ENCODE measurements at places on chromosomes 5 and 9.

DNA sequence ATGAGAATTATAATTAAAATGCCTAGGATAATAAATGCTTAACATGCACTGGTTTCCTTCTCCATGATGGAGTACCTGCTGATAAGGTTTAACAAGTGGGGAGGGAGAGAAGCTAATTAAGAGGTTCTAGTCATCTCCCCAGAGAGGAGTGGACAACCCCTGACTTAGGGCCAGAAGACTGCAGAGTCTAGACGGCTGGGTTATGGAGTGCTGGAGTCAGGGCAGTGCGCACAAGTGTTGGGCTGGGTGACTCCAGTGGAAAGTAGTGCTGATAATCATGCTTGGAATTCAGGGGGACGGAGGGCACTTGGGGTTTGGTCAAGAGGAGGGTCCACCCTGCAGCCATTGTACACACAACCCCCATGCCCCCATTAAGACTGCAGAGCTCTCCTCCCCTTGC is 32.8 kb upstream of the TGFBI start:
- no peak for DNase-seq

DNA sequence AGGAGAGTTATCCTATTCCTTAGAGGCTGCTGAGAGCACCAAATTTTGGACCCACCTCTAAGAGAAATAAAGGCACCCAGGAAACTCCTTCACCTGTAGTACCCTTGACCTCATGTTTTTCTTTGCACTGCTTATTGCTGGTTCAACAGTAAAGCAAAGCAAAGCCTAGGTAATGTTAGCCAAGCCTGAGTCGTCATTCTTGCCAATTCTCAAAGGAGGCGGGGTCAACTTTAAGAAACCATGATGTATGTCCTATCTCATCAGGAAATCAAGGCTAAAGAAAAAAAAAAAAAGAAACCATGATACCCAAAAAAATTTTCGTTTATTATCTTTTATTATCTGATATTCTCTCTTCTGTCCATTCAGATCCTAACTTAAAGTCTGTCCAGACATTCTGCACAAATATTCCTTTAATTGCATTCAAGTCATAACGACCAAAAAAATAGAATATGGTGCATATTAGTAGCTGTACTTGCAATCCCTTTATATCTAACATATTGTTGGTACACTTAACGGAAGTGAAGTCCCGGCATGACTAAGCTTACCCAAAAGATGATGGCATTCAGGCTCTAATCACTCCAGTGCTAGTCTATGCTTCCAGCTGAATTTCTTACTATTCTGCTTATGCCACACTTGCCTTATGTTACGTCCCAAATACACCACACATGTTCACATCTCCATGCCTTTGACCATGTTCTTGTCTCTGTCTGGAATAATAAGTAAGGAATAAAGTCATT is 1.8 kb downstream of the AUH start:
- DNase-seq = no peak

- no peak for DNase-seq
Measured at GRCh38 chr5:68409259-68409658, 193.7 kb downstream of the PIK3R1 start.

DNA sequence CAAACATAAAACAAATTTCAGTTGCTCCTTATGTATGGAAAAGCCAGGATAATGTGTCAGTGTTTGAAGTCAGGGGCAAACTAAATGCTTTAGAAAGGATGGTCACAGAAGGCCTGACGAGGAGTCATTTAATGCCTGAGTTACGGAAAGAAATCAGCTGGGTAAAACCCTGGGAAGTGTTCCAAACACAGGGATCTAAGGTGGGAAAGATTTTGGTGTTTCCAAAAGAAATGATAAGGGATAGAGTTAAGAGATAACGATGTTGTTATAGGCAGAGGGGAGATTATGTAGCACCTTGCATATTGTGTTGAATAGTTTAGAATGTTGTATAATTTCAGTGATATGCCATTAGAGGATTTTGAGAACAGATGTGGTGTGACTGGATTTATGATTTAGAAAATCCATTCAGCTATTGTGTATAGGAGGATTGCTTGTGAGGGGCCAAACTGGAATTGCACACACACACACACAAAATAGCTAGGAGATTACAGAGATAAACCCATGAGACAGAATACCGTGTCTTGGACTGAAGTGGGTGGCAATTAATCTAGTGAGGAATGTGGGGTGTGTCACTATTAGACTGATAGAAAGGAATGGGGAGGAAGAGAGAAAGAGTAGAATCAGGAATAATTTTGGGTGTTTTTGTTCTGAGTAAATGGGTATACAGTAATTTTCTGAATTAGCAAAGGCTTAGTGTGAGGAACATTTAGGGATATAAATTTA is 274.2 kb upstream of the DAB2 start:
- no peak for DNase-seq

- peak; percentile 85 for DNase-seq
Measured at GRCh38 chr9:35845824-35846771, 17.1 kb downstream of the TMEM8B start.

GRCh38 chr5:40453689-40454088 is 226.0 kb upstream of the PTGER4 start:
- DNase-seq = peak; percentile 51

DNA sequence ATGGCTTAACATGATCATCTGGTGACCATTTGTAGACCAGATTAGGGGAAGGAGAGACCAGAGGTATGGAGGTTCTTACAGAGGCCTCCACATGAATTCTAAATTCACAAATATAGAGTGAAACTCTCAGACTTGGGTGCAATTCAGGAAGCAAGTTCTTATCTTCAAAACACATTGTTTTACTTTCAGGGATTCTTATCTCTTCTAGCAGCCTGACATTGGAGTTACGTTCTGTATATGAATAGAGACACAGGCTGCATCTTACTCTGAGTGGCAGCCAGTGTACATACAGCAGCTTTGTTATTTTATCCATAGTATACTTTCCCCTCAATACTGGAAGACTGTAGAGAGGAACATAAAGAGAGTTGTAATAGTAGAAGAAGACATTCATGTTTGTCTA is 1331.7 kb upstream of the WWC1 start:
- no peak for DNase-seq

- no peak for DNase-seq
Measured at GRCh38 chr5:80754900-80755299, 100.1 kb upstream of the DHFR start.

- no peak for DNase-seq
Measured at GRCh38 chr9:108473209-108474112, 382.3 kb downstream of the ACTL7B start.

- peak; percentile 26 for DNase-seq
Measured at GRCh38 chr9:130407916-130408663, 36.7 kb upstream of the ASS1 start.

DNA sequence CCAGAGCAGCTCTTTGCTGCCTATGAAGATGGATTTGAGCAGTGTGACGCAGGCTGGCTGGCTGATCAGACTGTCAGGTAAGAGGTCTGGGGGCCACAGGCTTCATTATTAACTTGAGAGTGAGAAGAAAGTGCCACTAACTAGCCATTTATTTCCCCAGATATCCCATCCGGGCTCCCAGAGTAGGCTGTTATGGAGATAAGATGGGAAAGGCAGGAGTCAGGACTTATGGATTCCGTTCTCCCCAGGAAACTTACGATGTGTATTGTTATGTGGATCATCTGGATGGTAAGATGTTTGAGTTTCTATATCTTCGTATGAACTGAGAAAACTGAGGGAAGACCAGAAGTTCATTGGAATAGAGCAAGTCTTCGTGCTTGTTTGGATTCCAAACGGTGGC is 22.1 kb downstream of the VCAN start:
- no peak for DNase-seq

DNA sequence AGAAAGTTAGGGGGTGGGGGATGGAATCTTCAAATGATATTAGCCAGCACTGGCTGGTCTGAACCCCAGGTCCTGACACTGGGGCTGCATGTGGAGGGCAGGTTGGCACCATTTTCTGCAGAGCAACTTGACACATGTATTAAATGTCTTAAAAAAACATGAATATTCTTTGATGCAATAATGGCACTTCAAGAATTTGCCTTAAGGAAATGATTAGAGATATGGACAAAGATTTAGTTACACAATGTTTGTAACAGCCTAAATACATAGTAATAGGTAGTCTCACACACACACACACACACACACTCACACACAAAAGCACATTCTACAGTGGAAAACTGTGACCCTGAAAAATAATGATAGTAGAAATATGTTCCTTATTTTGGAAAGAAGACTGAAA is 3.6 kb downstream of the SVEP1 start:
- no peak for DNase-seq

- DNase-seq = no peak
Measured at GRCh38 chr5:159424123-159424522, 93.8 kb upstream of the IL12B start.

GRCh38 chr5:37836592-37837413 is 3.0 kb downstream of the GDNF start:
- no peak for DNase-seq

DNA sequence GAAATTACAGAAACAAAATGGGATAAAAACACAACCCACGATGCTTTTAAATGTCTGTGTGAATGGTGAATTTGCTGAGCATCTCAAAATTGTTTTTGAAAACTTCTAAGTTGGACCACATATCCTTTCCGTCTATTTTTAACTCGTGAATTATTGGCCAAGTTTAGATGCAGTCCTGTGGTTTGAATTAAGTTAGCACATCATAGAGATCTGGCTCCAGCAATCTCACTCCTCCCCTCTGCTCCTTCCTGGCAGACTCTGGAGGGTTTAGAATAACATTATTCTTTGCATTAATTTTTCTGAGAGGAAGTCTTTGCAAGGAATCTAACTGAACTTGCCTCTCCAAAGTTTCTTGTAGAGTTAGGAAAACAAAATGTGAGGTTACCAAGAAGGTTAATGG is 14.5 kb upstream of the ANKRD55 start:
- DNase-seq = no peak

GRCh38 chr9:68919661-68920060 is 94.3 kb downstream of the PRKACG start:
- DNase-seq = no peak

GRCh38 chr5:72608297-72608696 is 101.1 kb upstream of the ZNF366 start:
- no peak for DNase-seq

DNA sequence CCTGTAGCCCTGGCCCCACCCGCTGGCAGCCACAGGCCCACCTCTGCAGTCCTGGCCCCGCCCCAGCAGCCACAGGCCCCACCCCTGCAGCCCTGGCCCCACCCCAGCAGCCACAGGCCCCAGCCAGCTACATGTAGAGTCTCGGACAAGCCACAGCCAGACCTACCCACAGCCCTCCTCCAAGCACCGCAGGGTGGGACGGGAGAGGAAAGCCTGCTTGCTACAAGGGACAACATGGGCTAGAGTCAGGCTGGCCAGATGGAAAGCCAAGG is 49.5 kb upstream of the SARDH start:
- DNase-seq = peak; percentile 77

DNA sequence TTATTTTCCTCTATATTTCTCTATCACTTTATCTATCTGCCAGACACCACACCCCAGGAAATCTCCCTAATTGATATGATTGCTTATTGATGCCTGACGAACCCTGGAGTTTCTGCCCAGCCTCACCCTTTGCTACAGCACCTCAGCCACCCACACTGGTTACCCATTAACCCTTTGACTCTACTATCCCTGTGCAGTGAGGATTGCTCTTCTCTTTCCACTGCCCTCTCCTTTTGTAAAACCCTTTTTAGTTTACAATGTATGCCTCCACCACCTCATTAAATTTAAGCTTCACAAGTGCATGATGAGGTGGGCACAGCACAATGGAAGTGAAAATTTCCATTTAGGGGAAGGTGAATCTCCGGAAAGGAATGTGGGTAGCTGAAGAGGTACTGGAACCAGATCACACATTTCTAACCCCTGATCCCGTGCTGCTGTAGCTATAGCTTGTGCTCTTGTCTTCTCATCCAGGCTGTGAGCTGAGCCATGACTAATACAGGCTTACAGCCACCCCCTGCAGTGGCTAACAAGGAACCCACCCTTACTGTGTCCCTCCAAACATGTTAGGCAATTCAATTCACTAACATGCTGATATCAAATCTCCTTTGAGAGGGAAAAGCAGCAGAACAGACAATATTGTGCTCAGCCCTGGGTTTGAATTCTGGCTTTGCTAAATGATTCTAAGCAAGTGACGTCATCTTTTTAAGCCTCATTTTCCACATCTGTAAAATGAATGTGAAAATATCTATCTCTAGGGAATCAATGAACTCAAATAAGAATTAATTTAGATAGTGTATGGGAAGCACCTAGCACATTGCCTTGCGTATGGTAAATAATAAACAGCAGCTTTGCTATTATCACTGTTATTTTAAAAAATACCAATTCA is 186.9 kb upstream of the TRIM32 start:
- no peak for DNase-seq

DNA sequence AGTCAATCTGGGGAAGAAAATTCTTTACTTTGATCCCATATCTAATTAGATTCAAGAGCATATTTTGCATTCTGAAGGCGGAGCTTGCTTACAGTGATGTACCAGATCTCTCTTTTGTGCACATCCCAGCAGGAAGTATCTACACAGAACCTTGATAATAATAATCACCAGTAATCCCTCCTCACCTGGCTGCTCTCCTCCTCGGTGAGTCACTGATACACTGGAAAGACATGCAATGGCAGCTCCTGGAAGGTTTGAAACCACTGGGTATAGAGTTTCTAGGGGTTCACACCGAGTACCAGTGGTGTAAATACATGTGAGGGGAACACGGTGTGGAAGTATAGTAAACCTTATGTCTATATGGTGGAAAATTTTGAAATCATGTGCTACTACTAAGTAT is 205.5 kb upstream of the TARS1 start:
- DNase-seq = no peak

- DNase-seq = no peak
Measured at GRCh38 chr5:152593388-152593787, 188.3 kb upstream of the NMUR2 start.

- no peak for DNase-seq
Measured at GRCh38 chr5:143161885-143162540, 241.5 kb downstream of the NR3C1 start.

DNA sequence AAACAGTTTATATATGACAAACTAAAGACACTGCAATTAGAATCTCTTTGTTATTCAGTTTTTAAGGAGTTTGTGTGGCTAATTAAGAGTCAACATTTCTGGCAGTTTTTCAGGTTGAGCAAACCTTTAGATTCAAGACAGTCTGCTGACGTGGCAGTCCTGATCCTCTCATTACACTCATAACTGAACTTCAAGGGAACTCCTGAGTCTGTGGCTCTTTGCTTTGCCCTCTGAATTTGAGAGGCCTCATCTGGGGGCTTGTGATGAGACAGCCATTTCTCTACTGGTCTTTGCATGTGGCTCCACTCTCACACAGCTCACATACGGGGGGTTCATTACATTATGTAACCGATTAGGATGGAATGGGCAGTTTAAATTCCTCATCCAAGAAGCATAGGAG is 182.9 kb upstream of the MEF2C start:
- DNase-seq = no peak

GRCh38 chr9:74872619-74873233 is 15.0 kb downstream of the TRPM6 start:
- DNase-seq = no peak

GRCh38 chr5:10490927-10491672 is 49.4 kb downstream of the ROPN1L start:
- no peak for DNase-seq
